Endothelial cell (in vitro differentiated cells): ENCODE measurements at places on chromosomes 6 and 20.

- no peak for DNase-seq
Measured at GRCh38 chr6:101961357-101961756, 567.8 kb downstream of the GRIK2 start.

DNA sequence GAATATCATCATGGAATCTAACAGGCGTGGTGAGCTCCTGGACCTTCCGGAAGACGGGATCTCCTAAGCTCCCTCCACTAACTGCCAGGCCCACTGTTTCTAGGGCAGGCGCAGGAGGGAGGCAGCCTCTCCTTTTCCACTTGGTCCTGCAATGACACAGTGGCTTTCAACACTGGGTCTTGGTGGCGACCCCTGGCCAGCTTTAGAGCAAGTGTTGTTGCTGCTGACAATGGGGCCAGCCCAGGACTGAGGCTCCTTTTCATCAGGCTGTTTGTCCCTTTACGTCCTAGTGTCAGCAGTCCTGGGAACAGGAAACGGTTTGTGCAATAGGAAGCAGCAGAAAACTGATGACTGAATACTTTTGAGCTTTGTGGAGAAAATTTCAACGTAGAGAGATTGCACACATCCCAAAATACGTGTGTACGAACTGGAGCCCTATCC lies 9.7 kb upstream of the QKI start:
- DNase-seq, result no peak

DNA sequence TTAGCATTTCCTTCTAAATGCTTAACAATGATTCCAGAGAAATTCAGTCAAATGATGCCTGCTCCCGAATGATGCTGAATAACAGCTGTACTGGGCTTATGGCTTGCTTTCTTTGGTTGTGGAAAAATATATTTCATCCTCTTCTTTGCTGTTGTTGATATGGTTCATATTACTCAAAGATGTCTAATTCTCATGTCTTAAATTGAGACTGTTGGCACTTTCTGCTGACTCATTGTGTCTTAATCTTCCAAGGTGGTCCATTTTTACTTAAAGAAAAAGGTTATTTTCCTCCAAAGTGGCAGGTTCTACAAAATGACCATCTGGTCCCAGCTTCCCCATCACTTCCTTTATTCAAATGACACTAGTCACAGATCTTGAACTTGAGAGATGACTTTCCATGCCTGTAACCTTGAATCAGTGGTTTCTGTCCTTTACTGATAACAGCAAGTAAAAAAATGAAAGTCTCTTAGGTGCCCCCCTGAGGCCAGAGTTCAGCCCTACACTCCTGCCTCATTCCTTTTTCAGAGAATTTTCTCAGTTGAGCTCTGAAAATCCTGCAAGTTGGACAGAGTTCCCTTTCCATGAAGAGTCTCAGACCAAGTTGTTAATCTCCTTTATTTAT lies 6.9 kb downstream of the SNAP25 start:
- DNase-seq, result peak; percentile 11

DNA sequence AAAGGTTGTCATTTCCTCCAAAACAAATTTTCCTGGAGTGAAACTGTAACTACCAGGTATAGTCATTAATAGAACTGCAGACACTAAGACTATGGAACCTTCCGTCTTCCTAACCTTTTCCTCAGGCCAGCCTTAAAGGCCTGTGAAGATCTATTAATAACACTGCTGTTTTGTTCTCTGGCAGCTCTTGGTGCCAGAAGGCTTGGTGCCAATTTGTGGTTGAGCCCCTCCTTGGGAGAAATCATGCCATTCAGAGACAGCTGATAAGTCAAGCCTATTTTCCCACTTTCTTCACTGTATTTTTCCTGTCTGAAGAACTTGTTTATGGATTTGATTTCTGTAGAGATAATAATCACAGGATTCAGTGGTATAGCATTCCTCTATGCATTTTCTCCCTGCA lies 64.8 kb downstream of the HCRTR2 start:
- no peak for DNase-seq

GRCh38 chr6:6721606-6722005 lies 133.1 kb downstream of the LY86 start:
- DNase-seq, result no peak

GRCh38 chr20:60078351-60079250 lies 120.4 kb downstream of the CDH26 start:
- DNase-seq, result no peak

- DNase-seq, result no peak
Measured at GRCh38 chr6:116036885-116037284, 23.8 kb downstream of the FRK start.

- DNase-seq, result no peak
Measured at GRCh38 chr6:155311086-155311485, 3.2 kb downstream of the TFB1M start.

DNA sequence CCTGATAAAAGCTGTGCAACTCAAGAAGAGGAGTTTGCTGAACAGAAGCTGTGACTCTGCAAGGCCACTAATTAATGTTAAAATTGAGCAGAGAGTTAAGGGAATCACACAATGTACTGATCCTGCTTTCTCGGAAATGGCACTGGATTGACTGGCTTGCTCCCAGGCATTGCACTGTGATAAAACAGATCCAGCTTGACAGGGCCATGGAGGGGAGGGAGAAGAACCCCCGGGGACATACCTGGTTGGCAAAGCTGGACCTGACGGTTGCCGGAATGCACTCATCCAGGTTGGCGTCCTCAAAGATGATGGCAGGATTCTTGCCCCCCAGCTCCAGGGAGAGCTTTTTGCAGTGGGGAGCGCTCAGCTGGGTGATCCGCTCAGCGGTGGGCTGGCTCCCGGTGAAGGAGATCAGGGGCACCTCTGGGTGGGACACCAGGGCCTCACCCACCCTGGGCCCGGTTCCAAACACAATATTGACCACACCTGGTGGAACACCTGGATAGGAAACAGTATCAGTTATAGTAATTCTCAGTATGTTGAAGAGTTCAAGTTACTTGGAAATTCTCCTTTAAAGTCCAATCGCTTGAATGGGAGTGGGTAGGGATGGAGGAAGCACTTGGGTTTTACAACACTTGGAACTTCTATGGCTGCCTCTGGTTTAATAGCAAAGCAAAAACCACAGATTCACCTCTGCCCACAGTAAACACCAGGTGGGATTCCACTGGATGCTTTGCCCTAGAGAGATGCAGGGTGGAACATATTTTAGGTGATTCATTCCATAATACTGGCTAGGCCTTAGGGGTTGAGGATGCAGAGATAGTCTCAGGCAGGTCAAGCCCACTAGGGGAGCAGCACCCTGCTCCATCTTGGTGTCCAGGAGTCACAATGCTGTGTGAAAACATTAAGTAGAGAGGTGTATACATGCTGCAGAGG lies 17.1 kb downstream of the ALDH8A1 start:
- DNase-seq, result no peak

- no peak for DNase-seq
Measured at GRCh38 chr6:105474234-105474633, 71.4 kb upstream of the PREP start.

DNA sequence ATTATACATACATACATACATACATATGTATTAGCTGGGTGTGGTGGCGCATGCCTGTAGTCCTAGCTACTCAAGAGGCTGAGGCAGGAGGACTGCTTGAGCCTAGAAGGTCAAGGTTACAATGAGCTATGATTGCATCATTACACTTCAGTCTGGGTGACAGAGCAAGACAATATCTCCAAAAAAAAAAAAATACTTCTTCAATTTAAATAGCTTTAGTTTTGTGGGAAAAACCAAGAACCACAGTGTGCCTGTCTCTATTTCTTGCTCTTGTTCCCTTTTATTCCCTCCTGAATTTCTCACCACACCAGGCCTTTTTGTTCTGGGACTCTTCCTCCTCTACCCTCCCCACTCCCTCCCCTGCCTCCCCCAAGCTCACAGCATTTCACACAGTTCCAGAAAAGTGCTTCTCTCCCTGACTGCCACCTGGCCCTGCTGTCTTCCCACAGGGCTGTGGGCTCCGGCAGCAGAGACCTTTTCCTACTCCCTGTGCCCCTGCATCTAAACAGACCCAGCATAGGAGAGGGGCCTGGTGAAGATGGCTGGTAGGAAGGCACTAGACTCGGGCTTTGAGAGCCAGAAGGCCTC lies 1.3 kb downstream of the C20orf203 start:
- DNase-seq, result no peak

GRCh38 chr20:3203315-3204123 lies 963 bp downstream of the DDRGK1 start:
- no peak for DNase-seq
